Activated CD8-positive, alpha-beta T cell treated with anti-CD3 and anti-CD28 coated beads, Interleukin-2, amount 10 ng/mL, durations not matched to agents 7 days and 5 days (primary cell): ENCODE measurements at places on chromosomes 12 and 14.

- no peak for DNase-seq
Measured at GRCh38 chr12:2273751-2274150, 221.0 kb downstream of the CACNA1C start.

DNA sequence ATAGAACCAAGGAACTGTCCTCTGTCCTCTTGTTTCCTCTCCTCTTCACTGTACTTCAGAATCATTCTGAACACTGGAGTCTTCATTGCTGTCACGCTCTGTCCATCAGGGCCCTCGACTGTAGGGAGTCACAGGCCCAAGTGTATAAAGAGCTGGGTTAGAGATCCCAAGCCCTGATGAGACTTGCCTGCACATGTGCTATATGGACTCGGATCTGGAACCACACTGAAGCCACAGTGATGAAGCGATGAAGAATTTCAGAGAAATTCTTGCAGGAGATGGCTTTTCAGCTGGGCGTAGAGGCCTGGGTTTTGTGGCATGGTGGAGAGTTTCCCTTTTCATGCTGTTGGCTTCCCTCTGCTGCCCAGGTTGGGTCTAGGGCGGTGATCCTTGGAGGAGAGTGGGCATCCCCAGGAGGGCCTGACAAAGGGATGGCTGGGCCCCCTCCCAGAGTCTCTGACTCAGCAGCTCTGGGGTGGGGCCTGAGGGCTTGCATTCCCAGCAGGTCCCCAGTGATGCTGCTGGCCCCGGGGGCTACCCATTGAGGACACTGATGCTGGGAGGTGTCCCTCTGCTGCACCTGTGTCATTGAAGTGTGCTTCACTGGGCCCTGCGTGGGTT, 39.6 kb upstream of the YY1 start:
- no peak for DNase-seq

DNA sequence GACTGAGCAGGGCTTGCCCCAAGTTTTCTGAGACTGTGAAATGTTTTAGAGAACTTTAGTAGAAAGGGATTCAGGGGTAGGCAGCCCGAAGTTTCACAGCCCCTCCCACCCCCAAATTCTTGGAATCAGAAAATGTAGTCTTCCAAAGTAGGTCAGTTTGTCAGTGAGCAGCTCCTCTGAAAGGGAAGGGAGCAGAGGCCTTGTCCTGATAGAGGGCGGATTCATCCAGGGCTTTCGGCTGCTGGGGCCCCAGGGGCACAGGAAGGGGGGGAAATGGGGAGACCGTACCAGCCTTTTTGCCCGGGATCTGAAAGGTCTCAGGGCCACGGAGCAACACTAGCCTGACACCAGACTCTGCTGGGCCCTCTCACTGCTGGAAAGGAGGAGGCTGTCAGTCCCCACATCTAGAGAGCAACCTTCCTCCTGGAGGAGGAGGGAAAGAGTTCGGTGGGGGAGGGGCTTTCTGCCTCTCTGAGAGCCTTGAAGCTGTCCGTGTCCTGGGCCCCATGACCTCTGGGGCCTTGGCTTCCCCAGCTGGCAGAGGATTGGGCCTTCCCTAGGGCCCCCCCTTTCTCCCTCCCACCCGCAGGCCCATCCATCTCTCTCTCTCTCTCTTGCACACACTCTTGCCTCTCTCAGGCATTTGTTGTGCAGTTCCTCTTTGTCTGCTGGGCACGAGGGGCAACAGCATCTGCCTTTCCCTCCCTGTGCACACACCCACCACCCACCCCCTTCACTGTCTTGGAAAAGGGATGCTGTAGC, at the start of gene IKZF4:
IKZF4 (plus strand) TSS at position 621 of the 762 bp plus-strand sequence. CDS start 451 bp downstream, outside the sequence.
- peak; percentile 42 for DNase-seq

- no peak for DNase-seq
Measured at GRCh38 chr12:75366629-75367028, 24.3 kb upstream of the GLIPR1L2 start.

GRCh38 chr14:100073576-100074430, 8.6 kb downstream of the EVL start:
- DNase-seq: no peak
